EH (cell line): ENCODE measurements at places on chromosomes 2 and 18.

- DNase-seq, result no peak
Observed at GRCh38 chr18:42530276-42530675, 575.2 kb downstream of the PIK3C3 start.

DNA sequence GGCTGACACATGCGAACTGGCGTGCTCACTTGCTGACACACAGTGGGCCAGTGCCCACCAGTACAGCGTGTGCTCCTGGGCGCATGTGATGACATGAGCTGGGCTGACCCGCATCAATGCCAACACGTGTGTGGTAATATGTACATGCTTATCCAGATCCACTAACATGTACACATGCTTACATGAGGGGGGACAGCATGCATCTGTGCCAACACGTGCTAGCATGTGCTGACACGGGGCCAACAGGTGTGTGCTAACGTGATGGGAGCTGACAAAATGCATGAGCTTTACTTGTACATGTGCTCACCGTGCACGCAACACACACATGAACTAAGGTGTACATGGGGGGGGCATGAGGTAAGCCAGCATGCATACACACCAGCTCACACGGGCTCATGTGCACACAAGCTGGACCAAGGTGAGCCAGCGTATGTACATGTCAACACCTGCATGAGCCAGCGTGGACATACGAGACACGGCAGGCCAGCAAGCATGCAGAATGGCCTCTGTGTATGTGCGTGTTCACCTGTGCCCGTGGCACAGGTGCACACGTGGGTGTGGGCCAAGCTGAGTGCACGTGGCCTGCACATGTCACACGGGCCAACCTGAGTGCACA lies 28.5 kb downstream of the GPC1 start:
- no peak for DNase-seq

- no peak for DNase-seq
Observed at GRCh38 chr2:643334-643733, 33.9 kb downstream of the TMEM18 start.

- no peak for DNase-seq
Observed at GRCh38 chr2:161975062-161975812, 98.8 kb downstream of the DPP4 start.

DNA sequence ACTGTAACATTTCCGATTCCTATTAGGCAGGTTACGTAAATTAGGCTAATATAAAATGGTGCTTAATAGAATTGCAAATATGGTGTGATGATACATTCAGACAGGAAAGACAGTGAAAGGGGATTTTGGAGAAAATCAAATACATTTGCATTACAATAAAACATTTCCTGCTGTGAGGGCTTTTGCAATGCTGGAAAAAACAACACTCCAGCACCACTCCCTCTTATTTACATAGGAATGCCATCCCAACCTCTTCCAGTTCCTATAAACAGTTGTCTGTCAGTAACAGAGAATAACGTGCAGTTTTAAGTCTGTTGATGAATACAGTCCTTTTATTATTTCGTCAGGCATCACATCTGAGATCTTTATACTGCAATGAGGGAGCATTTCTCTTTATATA lies 298.8 kb upstream of the FANCL start:
- peak; percentile 9 for DNase-seq

GRCh38 chr2:208101716-208102631 lies 22.4 kb downstream of the CRYGD start:
- DNase-seq, result peak; percentile 6

GRCh38 chr2:172106108-172106961 lies 3.6 kb upstream of the DLX2 start:
- DNase-seq, result peak; percentile 75

DNA sequence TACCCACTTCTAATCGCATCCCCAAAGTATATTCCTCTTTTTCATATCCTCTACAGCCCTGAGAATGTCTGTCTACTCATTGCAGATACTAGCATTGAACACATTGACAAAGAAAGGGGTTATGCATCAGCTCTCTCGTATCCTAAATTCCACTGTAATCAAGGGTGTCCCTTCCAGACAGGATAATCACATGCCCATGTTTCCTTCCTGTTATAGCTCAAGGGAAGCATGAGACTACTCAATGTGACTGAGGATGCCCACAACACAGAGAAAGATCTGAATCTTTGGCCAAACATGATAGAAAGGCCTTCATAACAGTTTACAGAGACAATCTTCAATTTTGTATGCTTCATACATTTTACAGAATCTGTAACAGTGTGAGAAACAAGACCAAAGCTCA lies 69.2 kb downstream of the HIBCH start:
- no peak for DNase-seq

GRCh38 chr2:62660582-62661262 lies 44.8 kb upstream of the EHBP1 start:
- peak; percentile 92 for DNase-seq

- DNase-seq, result peak; percentile 43
Observed at GRCh38 chr18:293536-293935, 25.7 kb upstream of the THOC1 start.

DNA sequence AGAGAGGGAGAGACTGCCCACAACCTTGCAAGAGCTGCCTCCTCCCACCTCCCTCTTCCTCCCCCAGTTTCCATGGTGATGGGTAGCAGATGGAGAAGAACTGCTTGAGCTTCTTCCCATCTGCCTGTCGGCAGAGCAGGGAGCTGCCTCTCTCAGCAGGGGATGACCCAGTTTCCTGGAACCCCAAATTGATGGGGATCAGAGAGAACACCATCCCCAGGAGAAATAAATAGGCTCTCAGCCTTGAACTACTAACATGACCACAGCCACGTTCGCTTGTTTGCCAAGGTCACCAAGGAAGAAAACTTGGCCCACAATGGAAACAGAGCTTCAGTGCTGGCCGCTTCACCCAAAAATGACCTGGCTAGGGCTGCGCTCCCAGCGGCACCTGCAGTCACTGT lies 82.2 kb downstream of the ADD2 start:
- peak; percentile 15 for DNase-seq

- peak; percentile 74 for DNase-seq
Observed at GRCh38 chr2:26299471-26300101, 46.4 kb upstream of the SELENOI start.

GRCh38 chr2:27249891-27250651 lies 12.8 kb downstream of the SLC30A3 start:
- DNase-seq, result peak; percentile 39

DNA sequence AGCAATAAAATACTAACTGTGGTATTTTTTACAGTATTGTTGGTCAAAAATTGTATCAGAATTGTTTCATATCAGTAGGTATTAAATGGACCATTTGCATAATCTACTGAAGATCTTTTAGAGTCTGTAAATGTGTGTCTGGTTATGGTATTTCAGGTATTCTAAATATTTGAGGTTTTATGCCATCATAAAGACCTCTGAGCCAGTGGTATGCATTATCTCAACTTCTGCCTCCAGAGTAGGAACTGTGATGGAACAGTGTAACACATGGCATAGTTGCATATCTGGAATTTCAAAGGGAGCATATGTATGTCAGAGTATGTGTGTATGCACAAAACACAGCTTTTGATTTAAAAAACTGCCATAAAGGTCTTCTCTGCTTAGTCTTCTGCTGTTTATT lies 15.4 kb downstream of the GREB1L start:
- peak; percentile 66 for DNase-seq

- DNase-seq, result no peak
Observed at GRCh38 chr2:219612577-219613286, 14.7 kb upstream of the SLC4A3 start.

GRCh38 chr18:73118121-73118816 lies 250.5 kb upstream of the NETO1 start:
- peak; percentile 67 for DNase-seq

DNA sequence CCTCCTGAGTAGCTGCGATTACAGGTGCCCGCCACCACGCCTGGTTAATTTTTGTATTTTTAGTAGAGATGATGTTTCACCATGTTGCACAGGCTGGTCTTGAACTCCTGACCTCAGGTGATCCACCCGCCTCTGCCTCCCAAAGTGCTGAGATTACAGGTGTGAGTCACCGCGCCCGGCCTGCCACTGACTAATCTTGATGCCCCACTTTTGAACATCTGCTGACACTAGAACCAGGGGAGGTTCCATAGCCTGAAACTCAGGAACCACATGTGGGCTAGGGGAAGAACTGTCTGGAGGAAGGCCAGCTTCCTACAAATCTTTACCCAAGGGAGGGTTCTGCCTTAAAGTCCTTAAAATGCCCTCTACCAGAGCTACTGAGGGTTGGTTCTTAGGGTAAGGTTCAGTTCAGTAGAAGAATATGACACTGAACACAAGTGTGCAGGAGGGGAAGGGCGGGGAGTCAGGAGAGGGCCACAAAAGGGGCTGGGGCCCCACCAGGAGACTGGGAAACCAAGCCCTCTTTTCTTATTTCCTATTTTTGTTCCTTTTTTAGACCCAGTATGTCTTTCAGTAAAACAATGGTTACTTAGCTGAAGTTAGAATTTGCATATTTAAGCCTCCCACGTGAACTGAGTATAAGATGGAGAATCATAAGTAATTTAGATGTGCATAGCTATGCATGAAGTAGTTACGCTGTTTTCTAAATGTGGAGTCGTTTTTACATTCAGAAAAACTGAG lies 6.3 kb upstream of the RAB31 start:
- no peak for DNase-seq

DNA sequence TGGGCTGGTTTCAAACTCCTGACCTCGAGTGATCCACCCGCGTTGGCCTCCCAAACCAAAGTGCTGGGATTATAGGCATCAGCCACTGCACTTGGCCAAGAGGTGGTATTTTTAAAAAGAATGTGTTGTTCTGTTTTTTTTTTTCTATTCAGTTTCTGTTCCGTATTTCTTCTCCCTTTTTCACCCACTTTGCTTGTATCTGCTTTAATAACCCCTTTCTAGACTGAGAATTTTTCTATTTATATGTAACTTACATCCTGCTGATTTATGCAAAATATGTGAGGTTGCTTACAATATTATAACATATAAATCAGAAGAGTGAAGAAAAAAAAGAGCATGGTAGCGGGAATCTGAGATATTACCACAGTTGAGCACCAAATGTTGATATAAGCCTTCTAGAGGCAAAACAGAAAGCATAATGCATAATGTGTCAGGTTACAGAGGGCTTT lies 17.2 kb upstream of the LYPD6B start:
- DNase-seq, result no peak

GRCh38 chr18:7373441-7373840 lies 142.6 kb downstream of the LRRC30 start:
- DNase-seq, result no peak
